B cell (primary cell): ENCODE measurements at places on chromosomes 7 and 10. TPM values are rescaled to one million over a fixed set of nuclear protein-coding genes. Genes with fewer than 3 reads are reported as not detected.

- H3K27me3 ChIP-seq, result no peaks in the 10 kb centered on the region
- no peaks in the 10 kb centered on the region for H3K36me3 ChIP-seq
- H3K27ac ChIP-seq, result no peak overlapping the region
- H3K4me3 ChIP-seq, result no peak overlapping the region
- no peaks in the 10 kb centered on the region for H3K4me1 ChIP-seq
These were observed 15.6 kb downstream of the AUTS2 start for GRCh38 chr7:69613846-69614245.

DNA sequence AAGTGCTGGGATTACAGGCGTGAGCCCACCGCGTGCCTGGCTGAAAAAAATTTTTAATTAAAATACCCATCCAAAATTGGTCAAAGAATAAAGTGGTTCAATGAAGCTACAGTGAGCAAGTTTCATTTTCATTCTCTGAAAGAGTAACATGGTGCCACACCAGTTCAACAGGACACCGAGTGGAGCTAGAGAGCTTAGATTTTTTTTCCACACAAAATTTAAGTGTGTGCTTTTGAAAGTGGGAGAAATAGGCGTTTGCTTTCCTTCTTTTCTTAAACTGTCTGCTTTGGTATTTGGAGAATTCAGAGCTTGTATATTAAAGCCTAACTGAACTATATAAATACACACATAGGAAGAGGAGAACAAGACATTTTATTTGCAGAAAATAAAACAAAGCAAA is 43.4 kb downstream of the BPGM start:
- no peaks in the 10 kb centered on the region for H3K4me1 ChIP-seq
- DNase-seq, result no peak
- H3K27me3 ChIP-seq, result no peaks in the 10 kb centered on the region
- no peaks in the 10 kb centered on the region for H3K36me3 ChIP-seq
- no peak overlapping the region for H3K27ac ChIP-seq

DNA sequence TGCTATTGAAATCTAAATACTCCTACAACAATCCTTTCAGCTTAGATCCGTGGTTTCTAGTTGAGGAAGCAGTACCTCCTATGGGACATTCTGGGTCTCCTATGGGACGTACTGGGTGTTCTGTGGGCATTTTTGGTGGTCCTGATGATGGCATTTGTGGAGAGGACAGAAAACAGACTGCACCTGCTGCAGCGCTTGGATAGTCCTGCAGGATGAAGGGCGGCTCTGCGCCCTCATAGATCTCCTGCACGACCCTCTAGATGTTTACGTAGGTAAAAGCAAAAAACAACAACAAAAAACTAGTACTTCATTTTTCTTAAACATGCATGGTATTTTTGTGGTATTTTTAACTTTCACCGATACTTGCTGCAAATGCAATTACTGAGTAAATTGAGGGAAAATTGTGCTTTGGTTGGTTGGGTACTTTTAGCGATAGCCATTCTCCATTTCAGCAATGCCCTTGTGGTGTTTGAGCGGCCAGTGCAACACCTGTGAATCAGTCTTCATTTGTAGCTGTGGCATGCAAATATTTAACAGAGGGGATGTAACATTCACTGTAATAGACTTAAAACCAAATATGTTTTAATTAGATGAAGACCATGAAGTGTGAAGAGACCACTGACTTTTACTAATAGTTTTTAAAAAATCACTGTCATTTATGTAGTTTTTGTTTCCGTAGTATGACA is 461.2 kb downstream of the SDK1 start:
- no peak for DNase-seq
- no peaks in the 10 kb centered on the region for H3K27me3 ChIP-seq
- no peak overlapping the region for H3K4me3 ChIP-seq
- no peak overlapping the region for H3K27ac ChIP-seq
- no peaks in the 10 kb centered on the region for H3K36me3 ChIP-seq

- H3K27me3 ChIP-seq, result no peaks in the 10 kb centered on the region
- no peaks in the 10 kb centered on the region for H3K36me3 ChIP-seq
- no peak for DNase-seq
- H3K4me1 ChIP-seq, result no peaks in the 10 kb centered on the region
- no peak overlapping the region for H3K4me3 ChIP-seq
These were observed 121.3 kb upstream of the BTBD16 start for GRCh38 chr10:122149561-122150505.

DNA sequence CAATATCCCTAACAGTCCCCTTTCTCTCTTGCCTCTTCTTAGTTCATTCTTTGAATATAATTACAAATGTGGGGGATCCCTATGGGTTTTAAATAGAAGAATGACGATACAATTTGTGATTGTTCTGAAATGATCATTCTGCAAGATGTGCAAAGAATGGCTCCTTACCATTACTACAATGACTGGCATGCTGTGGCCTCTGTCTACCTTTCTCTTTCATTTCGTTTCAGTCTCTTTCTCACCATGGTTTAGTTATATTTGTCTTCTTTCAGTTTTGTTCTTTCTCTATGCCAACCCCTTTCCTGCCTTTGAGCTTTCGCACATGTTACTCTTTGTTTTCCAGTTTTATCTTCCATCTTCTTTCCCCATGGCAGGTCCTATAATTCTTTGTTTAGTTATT is 176.5 kb downstream of the SUGCT start:
- DNase-seq, result no peak
- no peaks in the 10 kb centered on the region for H3K36me3 ChIP-seq
- H3K4me1 ChIP-seq, result no peaks in the 10 kb centered on the region
- no peak overlapping the region for H3K4me3 ChIP-seq
- H3K27me3 ChIP-seq, result no peaks in the 10 kb centered on the region

GRCh38 chr7:113768387-113768786 is 150.4 kb downstream of the PPP1R3A start:
- H3K4me3 ChIP-seq, result no peak overlapping the region
- DNase-seq, result no peak
- H3K27me3 ChIP-seq, result no peaks in the 10 kb centered on the region
- no peak overlapping the region for H3K27ac ChIP-seq
- no peaks in the 10 kb centered on the region for H3K4me1 ChIP-seq

- no peak overlapping the region for H3K4me3 ChIP-seq
- no peaks in the 10 kb centered on the region for H3K4me1 ChIP-seq
- H3K27me3 ChIP-seq, result no peaks in the 10 kb centered on the region
- H3K27ac ChIP-seq, result no peak overlapping the region
These were observed 332.8 kb downstream of the PLXNA4 start for GRCh38 chr7:132243463-132243862.

Gene CYTH3
- total RNA-seq, result 11.3 and 13.2 TPM in 2 replicates

Gene GPR37
- total RNA-seq, result not detected in 2 replicates

Gene ATG9B
- 4.2 and 5.1 TPM in 2 replicates for total RNA-seq
